ENCODE measurements at places on chromosomes 2 and 18.
A peak's percentile ranks its signal among the peaks of the same experiment; 100 is the strongest.

- no peaks in the 10 kb centered on the region for H3K36me3 ChIP-seq
- H3K27ac ChIP-seq, result no peak overlapping the region
- H3K4me1 ChIP-seq, result peaks cover 33% of the 10 kb centered on the region
- H3K4me3 ChIP-seq, result no peak overlapping the region
- no peaks in the 10 kb centered on the region for H3K27me3 ChIP-seq
Measured at GRCh38 chr2:27091746-27092695, 5.4 kb downstream of the KHK start.

- no peaks in the 10 kb centered on the region for H3K4me1 ChIP-seq
- no peaks in the 10 kb centered on the region for H3K27me3 ChIP-seq
- H3K36me3 ChIP-seq, result no peaks in the 10 kb centered on the region
Measured at GRCh38 chr18:51425475-51425874, 228.0 kb upstream of the MEX3C start.

GRCh38 chr2:144364944-144365738 is 154.8 kb downstream of the ZEB2 start:
- no peaks in the 10 kb centered on the region for H3K36me3 ChIP-seq
- H3K27me3 ChIP-seq, result no peaks in the 10 kb centered on the region
- no peaks in the 10 kb centered on the region for H3K4me1 ChIP-seq
- H3K27ac ChIP-seq, result no peak overlapping the region
- no peak overlapping the region for H3K4me3 ChIP-seq

DNA sequence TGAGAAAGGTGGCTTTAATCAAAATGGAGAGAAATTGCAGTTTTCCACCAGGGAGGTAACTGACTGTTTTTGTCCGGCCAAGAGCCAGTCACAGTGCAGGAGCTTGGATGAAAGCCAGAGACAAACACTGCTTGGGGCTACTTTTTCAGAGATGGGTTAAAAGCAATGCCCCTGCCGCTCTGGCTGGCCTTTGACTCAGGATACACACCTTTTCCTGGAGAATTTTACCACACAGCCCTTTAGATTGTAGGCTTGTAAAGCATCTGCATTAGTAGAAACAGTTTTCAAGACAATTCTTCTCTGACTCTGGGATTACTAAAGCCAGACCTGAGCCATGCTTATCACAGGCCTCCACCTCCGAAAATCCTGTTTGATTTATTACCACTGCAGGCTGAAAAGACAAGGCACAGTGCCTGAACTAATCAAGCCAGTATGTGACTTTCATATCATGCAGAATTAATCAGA is 79.7 kb downstream of the CCBE1 start:
- H3K4me3 ChIP-seq, result no peak overlapping the region
- H3K4me1 ChIP-seq, result peaks cover 15% of the 10 kb centered on the region
- no peaks in the 10 kb centered on the region for H3K27me3 ChIP-seq
- peak; percentile 29 for DNase-seq
- no peaks in the 10 kb centered on the region for H3K36me3 ChIP-seq

GRCh38 chr18:51668101-51668500 is 470.6 kb upstream of the MEX3C start:
- H3K27ac ChIP-seq, result no peak overlapping the region
- no peaks in the 10 kb centered on the region for H3K36me3 ChIP-seq
- H3K4me3 ChIP-seq, result no peak overlapping the region
- DNase-seq, result peak; percentile 78
- H3K27me3 ChIP-seq, result no peaks in the 10 kb centered on the region

GRCh38 chr2:127530245-127531140 is 4.2 kb upstream of the IWS1 start:
- no peak overlapping the region for H3K27ac ChIP-seq
- no peak overlapping the region for H3K4me3 ChIP-seq
- no peaks in the 10 kb centered on the region for H3K4me1 ChIP-seq
- H3K27me3 ChIP-seq, result no peaks in the 10 kb centered on the region
- H3K36me3 ChIP-seq, result no peaks in the 10 kb centered on the region
- no peak for DNase-seq

GRCh38 chr18:24398540-24398939 is 916 bp upstream of the OSBPL1A start:
- H3K36me3 ChIP-seq, result no peaks in the 10 kb centered on the region
- no peaks in the 10 kb centered on the region for H3K27me3 ChIP-seq
- no peak overlapping the region for H3K27ac ChIP-seq
- DNase-seq, result peak; percentile 24

- H3K27me3 ChIP-seq, result no peaks in the 10 kb centered on the region
- peaks cover 48% of the 10 kb centered on the region for H3K4me1 ChIP-seq
- H3K27ac ChIP-seq, result peak overlapping the region; percentile 70
- H3K4me3 ChIP-seq, result peak overlapping the region; percentile 1
- DNase-seq, result peak; percentile 51
Measured at GRCh38 chr2:172921532-172922236, 154.0 kb upstream of the MAP3K20 start.

DNA sequence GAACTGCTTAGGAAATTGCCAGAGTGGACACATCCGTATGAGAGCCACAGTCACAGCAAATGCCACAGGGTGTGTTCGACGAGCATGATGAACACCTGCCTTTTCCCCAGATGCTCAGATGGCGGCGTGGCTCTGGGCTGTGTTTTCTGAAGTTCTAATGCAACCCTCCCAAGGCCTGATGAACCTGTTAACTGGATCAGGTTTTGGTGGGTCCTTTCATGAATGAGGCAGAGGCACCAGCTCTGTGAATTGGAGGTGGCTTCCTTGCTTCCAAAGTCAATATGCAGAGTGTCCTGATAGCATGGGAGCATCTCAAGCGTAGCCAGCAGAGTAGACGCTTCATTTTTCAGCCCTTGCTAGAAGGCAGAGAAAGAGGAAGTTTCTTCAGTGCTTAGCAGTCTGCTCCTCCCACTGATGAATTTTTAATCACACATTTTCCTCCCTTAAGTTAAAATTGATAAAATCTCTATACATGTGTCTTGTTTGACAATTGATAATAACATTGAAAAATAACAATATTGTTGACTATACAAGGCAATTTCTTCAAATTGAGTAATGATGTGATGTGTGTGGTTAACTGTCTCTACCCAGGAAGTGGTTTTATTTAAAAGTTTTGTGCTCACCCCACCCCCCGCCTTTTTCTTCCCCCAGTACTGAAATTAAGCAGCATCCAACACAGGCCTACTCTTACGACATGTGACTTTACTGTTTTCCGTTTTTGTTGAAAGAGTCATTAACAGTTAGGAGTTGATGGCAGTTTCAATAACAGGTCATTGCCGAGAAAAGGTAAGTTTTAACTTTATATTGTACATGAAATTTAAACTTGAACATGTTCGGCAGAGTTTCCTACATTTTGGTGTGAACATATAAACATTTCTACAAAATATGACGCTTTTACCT is at the start of gene ARHGAP15:
Gene ARHGAP15, plus strand, starts transcription at position 739 of the 900 bp plus-strand sequence.
- H3K36me3 ChIP-seq, result no peaks in the 10 kb centered on the region
- H3K27me3 ChIP-seq, result no peaks in the 10 kb centered on the region
- H3K4me3 ChIP-seq, result no peak within 1 kb of the TSS
- no peak within 1 kb of the TSS for H3K27ac ChIP-seq
- no peaks in the 10 kb centered on the region for H3K4me1 ChIP-seq

DNA sequence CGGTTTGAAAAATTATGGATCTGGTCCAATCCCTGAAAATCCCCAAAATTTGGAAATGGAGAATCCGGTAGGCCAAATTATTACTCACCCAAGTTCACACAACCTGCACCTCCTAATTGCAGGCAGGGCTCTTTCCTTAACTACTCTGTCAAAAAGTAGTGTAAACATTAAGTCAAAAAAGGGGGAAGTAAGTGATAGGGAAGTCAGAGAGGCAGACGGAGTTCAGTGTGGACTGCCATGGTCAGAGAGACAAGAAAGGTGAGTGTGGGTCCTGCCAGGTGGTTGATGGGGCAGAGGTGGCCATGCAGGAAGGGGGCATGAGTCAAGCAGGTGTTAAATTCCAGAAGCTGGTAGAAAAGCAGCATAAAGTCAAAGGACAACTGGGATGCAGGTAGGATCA is 104.7 kb upstream of the STPG4 start:
- no peaks in the 10 kb centered on the region for H3K4me1 ChIP-seq
- no peak overlapping the region for H3K27ac ChIP-seq
- no peak overlapping the region for H3K4me3 ChIP-seq
- DNase-seq, result no peak
- H3K27me3 ChIP-seq, result no peaks in the 10 kb centered on the region

DNA sequence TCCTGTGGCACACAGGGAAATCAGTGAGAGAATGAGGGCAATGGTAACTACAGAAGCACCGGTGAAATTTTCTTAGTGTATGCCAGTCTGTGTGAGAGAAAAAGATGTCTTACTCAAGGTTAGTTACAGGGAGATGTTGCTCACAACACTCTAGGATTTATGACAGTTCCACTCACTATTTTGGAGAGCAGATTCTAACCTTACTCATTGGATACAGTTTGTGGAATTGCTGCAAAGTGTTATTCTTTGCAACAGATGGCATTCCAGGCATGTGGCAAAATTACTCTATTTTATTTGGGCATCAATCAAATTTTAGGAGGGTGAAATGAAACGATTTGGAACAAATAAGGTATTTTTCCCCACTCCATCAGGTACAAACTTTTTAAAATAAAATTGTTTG is 449.1 kb downstream of the PIK3C3 start:
- H3K27ac ChIP-seq, result no peak overlapping the region
- peaks cover 6% of the 10 kb centered on the region for H3K4me1 ChIP-seq
- DNase-seq, result no peak

DNA sequence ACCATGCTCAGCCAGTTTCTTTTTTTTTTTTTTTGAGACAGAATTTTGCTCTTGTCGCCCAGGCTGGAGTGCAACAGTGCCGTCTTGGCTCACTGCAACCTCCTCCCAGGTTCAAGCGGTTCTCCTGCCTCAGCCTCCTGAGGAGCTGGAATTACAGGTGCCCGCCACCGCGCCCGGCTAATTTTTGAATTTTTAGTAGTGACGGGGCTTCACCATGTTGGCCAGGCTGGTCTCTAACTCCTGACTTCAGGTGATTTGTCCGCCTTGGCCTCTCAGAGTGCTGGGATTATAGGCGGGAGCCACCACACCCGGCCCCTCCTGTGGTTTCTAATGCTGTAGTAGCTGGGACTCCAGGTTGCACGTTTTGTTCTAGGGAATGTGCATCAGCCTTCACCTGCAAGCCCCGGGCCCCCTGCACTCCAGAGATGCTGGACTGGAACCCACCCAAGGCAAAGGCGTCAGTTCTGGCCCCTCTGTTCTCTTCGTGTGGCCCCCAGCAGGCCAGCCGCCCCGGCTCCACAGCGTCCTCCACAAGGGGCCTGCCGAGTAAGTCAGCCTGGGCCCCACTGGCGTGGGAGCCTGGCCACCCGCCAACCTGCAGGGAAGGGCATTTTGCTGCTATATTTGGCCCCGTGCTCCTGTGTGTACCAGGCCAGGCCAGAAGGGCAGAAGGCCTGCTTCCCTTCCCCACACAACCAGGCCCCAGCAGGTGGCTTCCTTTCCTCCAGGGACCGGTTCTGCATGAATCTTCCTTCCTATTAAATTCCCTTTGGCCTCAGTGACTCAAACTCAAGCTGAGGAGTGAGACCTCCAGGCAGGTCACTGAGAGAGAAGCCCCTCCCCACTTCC is 25.7 kb upstream of the B3GNT7 start:
- no peak overlapping the region for H3K27ac ChIP-seq
- no peak overlapping the region for H3K4me3 ChIP-seq
- H3K36me3 ChIP-seq, result no peaks in the 10 kb centered on the region
- no peak for DNase-seq
- no peaks in the 10 kb centered on the region for H3K27me3 ChIP-seq

DNA sequence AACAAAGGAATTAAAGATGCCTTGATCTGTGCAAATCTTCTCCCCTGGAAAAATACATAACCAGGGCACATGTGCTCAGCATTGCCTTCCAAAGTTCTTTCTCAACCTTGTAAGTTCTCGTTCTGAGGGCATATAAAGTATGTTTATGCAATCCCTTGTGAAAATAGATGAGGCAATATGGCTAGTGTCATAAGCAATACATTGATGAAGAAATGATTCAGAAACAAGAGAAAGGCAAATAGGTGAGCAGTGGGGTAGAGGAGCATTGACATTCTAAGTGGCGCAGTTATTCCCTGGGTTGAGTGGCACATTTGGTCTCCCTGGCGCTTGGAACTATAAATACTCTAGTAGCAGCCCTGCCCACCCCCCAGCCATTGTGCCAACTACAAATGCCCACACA is 57.4 kb upstream of the PGAP1 start:
- H3K36me3 ChIP-seq, result no peaks in the 10 kb centered on the region
- no peak overlapping the region for H3K27ac ChIP-seq
- no peak overlapping the region for H3K4me3 ChIP-seq
- no peaks in the 10 kb centered on the region for H3K27me3 ChIP-seq
- no peak for DNase-seq

GRCh38 chr18:433298-433697 is 67.2 kb downstream of the COLEC12 start:
- H3K4me1 ChIP-seq, result no peaks in the 10 kb centered on the region
- H3K36me3 ChIP-seq, result no peaks in the 10 kb centered on the region
- H3K27ac ChIP-seq, result no peak overlapping the region
- no peak for DNase-seq
- H3K27me3 ChIP-seq, result no peaks in the 10 kb centered on the region

DNA sequence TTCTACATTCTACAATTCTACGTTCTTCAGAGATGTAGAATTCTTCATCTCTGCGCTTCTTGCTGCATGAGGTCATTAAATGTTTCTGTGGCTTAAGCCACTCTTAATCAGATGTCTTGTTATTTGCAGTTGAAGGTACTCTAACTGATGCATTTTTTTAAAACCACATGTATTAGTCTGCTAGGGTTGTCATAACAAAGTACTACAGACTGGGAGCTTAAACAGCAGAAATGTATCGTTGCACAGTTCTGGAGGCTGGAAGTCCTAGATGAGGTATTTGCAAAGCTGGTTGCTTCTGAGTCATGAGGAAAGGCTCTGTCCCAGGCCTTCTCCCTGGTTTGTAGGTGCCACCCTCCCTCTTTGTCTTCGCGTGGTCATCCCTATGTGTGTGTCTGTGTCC is 176.3 kb upstream of the GLI2 start:
- no peak overlapping the region for H3K4me3 ChIP-seq
- no peaks in the 10 kb centered on the region for H3K27me3 ChIP-seq
- H3K4me1 ChIP-seq, result no peaks in the 10 kb centered on the region
- no peaks in the 10 kb centered on the region for H3K36me3 ChIP-seq
- no peak overlapping the region for H3K27ac ChIP-seq

DNA sequence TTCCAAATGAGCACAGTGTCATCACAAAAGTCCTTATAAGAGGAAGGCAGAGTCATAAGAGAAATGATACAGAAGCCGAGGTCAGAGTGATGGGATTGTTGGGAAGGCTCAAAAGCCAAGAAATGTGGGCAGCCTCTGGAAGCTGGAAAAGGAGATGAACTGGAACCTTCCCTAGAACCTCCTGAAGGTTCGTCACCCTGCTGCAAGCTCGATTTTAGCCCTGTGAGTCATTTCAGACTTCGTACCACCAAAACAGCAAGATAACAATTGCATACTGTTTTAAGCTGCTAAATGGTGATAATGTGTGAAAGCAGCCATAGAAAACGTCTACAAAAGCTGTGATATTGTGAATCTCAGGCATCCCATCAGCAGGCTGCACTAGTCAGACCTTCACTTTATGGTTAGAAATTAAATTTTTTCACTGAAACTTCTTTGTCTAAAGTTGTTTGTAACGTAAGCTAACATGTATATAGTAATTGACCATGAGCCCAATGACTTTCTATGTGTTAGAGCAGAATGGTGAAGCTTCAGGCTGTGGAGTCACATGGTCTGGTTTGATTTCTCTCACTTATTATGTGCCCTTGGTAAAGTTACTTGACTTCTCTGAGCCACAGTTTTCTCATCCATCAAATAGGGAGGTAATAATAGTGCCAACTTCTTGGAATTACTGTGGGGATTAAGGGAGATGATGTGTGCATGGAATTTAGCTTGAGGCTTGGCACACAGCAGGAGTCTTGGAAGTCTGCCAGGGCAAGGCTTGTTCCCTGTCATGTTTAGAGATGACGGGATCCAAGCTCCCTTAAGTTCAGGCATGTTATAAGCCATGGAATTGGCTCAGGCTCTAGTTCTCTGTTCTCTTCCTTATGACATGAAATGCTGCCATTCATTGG is 132.0 kb upstream of the CCDC195 start:
- H3K36me3 ChIP-seq, result no peaks in the 10 kb centered on the region
- no peaks in the 10 kb centered on the region for H3K4me1 ChIP-seq
- no peak overlapping the region for H3K27ac ChIP-seq
- H3K4me3 ChIP-seq, result no peak overlapping the region

All from adrenal gland (tissue), 19 donors.